ENCODE measurements at places on chromosomes 2 and 18.

DNA sequence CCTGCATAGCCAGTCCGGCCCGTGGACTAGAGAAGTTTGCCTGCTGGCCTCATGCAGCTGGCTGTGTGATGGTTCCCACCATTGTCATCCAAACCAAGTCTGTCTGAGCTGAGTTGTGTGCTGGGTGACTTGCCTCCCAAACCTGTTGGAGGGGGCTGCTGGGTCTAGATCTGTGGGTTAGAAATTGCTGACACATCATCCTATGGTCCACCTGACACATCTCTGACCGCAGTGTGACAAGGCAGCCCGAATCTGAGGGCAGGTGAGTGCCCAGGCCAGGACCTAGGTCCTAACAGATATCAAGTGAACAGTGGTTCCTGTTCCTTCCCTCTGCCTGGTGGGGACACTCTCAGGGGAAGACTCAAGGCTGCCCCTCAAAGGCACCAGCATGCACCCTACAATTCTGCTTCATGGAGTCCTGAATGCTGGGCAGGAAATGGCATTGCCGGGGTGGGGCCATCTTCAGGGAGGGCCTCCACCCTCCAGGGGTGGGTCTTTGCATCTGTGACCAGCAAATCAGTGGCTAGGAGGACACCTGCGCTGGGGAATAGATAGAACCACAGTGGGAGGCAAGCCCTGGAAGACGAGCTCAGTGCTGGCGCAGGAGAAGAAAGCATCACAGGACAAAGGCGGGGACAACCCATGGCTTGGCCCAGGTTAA is 117.9 kb upstream of the ID2 start:
- DNase-seq, result no peak

- no peak for DNase-seq
Observed at GRCh38 chr2:129297430-129297829, 682.0 kb upstream of the RAB6C start.

GRCh38 chr2:230131366-230131765 is 62.6 kb upstream of the SLC16A14 start:
- DNase-seq, result no peak

- DNase-seq, result no peak
Observed at GRCh38 chr18:67410075-67411070, 106.1 kb downstream of the DSEL start.

GRCh38 chr2:193824474-193824873 is 1629.7 kb upstream of the TMEFF2 start:
- no peak for DNase-seq

- DNase-seq, result no peak
Observed at GRCh38 chr18:72672364-72673184, 128.4 kb upstream of the CBLN2 start.

- DNase-seq, result no peak
Observed at GRCh38 chr18:33239298-33239697, 201.2 kb downstream of the CCDC178 start.

DNA sequence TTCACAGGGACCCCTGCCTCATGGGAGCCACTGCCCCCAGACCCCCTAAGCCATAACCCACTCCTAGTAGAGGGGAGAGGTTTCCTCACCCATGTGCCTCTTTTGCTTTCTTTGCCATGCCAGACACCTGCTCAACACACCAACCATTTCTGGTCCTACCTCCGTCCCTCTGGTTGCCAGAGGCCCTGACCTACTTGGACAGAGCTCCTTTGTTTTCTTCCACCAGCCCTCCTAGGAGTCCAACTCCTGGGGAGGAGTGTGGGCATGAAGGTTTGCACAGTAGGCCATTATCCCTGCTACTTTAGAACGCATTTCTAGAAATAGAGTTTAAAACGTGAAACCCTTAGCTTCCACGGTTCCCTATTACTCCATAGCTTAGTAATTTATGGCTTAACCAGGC is 76.6 kb upstream of the FAM237A start:
- DNase-seq, result no peak

- DNase-seq, result no peak
Observed at GRCh38 chr2:229974266-229974665, 52.0 kb downstream of the FBXO36 start.

Data from activated gamma-delta T cell treated with Interleukin-2 at 50 U/mL for 16 hours (primary cell).